ENCODE measurements at places on chromosomes 12 and 14.

- no peak for DNase-seq
These were observed 98.1 kb downstream of the NCOR2 start for GRCh38 chr12:124469193-124469888.

DNA sequence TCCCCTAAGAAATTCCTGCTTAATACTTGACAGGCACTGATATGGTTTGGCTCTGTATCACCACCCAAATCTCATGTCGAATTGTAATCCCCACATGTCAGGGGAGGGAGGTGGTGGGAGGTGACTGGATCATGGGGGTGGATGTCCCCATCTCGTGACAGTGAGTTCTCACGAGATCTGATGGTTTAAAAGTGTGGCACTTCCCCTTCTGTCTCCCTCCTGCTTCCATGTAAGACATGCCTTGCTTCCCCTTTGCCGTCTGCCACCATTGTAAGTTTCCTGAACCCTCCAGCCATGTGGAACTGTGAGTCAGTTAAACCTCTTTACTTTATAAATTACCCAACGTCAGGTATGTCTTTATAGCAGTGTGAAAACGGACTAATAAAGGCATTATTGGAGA lies 198.0 kb downstream of the FOXN3 start:
- DNase-seq = no peak

GRCh38 chr12:12976366-12976765 lies 23.7 kb downstream of the HEBP1 start:
- DNase-seq = no peak

DNA sequence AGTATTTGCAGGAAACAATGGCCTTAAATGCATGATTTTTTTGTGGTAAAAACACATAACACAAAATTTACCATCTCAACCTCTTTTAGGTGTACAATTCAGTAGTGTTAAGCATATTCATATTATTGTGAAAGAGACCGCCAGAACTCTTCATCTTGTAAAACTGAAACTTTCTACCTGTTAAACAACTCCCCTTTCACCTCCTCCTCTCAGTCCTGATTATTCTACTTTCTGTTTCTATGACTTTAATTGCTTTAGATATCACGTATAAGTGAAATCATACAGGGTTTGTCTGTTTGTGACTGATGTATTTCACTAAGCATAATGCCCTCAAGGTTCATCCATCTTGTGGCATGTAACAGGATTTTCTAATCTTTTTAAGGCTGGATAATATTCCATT lies 353.4 kb downstream of the ADAMTS20 start:
- no peak for DNase-seq

DNA sequence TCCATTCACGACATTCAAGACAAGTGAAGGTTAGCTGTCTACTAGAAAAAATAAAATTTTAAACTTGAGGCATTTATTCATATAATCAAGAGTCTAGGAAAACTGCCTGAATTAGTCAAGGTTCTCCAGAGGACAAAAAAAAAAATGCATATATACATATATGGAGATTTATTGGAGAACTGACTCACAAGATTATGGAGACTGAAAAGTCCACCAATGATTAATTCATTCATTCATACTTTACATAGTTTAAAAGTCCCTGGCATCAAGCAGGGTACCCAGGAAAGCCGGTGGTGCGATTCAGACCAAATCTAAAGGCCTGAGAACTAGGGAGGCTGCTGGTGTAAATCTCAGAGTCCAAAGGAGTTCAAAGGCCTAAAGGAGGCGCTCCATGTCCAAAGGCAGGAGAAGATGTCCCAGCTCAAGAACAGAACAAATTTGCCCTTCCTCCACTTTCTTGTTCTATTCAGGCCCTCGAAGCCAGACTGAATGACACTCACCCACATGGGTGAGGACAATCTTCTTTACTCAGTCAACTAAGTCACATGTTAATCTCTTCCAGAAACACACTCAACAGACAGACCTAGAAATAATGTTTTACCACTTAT lies 64.3 kb downstream of the ANKS1B start:
- DNase-seq = no peak

GRCh38 chr12:114491916-114492315 lies 86.0 kb upstream of the TBX5 start:
- DNase-seq = no peak

DNA sequence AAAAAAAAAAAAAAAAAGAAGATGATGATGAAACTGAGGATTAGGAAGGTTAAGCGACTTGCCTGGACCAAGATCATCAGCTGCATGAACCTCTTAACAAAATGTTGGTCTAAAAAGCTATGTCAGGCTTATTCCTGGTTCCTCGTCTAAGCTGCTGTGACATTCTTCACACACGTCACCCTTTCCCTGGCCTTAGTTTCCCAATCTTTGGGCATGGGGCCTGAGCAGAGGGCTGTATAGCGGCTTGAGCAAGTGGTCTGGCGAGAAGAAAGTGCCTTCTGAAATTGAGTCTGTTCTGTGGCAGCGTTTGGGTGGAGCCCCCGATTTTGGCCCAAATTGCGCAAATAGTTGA lies 58.7 kb upstream of the CCND2 start:
- no peak for DNase-seq

DNA sequence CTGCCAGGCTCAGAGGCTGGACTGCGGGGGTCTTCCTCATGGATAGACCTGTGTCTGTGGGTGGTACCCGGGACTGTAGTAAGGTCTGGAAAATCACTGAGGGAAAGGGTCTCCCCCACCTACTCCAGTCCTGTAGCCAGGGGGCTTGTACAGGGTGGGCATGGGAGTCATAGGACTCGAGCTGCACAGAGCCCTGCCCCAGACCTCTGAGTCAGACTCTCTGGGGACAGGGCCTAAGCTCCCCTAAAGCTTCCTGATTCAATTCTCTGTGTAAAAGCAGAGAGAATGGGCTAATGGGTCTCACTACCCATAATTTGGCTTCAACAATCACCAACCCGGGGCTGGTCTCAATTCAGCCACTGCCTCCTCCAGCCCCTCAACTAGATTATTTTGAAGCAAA lies 27.0 kb downstream of the LRTM2 start:
- DNase-seq = no peak

GRCh38 chr12:131642771-131643170 lies 68.1 kb upstream of the SFSWAP start:
- DNase-seq = no peak

- peak; percentile 78 for DNase-seq
These were observed 83.5 kb downstream of the RIMBP2 start for GRCh38 chr12:130632642-130633041.

- no peak for DNase-seq
These were observed 86.3 kb upstream of the NRXN3 start for GRCh38 chr14:78083837-78084236.

DNA sequence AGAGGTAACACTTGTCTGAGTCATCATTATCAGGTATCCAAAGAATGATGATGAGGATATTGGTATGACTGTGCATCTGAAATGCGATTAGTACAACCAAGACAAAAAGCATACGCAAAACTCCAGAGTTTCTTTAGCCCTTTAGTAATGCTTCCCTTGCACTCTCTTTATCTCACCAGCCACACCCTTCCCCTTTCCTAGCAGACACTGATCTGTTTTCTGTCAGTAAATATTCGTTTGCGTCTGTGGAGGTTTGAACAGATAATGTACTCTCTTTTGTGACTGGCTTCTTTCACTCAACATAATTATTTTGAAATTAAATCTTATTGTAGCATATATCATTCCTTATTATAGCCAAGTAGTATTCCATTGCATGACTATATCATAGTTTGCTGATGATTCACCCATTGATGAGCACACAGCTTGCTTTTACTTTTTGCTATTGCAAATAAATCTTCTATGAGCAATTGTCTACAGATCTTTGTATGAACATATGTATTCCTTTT lies 775.7 kb downstream of the SLC6A15 start:
- no peak for DNase-seq

DNA sequence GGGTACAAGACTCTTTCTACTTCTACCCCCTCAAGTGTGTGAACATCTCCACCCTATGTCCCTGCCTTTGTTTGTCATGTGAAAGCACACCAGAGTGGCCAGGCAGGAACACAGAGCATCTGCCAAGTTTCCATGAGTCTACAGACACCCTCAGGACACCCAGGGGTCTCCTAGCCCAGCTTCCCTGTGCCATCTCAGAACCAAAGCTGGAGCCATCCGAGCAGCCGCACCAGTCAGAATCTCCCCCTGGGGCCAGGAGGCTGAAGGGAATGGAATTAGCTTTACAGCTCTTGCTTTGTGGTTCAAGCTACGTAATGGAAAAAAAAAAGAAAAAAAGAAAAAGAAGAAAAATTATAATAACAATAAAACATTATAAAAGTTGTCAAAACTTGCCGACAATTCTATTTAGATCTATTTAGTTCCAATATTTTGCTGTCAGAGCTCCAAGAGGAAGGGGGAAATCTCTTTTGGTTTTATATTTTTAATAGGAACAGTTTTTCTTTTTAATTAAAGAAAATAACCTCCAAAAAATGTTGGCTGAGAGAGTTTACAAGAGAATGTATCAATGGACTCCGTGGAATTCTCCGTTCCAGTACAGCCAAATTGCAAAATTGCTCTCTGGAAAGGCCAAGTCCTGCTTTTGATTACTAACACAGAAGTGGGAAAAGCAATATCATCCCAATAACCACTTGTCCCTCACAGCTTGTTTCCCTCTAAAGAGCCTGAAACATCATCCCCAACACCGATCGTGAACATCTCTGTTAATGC lies 37.1 kb downstream of the TBX5 start:
- no peak for DNase-seq

- no peak for DNase-seq
These were observed 345.9 kb downstream of the DPF3 start for GRCh38 chr14:72547999-72548398.

DNA sequence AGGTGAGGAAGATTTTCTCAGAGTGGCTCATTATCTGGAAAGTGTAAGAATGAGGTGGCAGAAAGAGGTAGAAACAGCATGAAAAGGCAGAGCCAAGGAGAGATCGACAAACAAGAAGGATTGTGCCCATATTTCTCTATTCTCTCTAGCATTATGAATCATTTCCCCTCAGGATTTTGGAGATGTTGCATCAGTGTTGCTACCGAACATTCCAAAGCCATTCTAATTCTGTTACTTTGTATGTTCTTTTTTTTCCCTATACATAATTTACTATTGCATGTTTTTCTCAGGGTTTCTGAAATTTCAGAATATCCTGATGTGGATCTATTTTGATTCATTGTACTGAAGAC lies 61.4 kb downstream of the KICS2 start:
- DNase-seq = no peak

GRCh38 chr14:33515441-33515840 lies 435.4 kb downstream of the EGLN3 start:
- DNase-seq = no peak

DNA sequence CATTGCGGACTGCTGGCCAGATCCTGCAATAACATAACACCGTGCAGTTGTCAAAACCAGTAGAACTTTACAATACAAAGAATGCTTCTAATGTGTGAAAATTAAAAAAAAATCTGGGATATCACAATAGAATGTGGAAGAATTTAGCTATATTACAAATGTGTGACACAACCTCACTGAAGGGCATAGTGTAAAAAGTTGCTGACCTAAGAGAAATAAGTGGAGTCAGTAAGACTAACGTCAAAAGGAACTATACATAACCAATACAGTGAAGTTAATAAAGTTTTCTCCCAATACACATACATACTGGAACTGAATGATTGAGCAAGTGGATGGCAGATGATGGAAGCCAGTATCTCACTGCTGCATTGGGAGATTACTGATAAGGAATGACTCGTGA lies 12.4 kb downstream of the OR6C74 start:
- no peak for DNase-seq

- DNase-seq = no peak
These were observed 24.0 kb upstream of the RIN3 start for GRCh38 chr14:92489394-92490238.

DNA sequence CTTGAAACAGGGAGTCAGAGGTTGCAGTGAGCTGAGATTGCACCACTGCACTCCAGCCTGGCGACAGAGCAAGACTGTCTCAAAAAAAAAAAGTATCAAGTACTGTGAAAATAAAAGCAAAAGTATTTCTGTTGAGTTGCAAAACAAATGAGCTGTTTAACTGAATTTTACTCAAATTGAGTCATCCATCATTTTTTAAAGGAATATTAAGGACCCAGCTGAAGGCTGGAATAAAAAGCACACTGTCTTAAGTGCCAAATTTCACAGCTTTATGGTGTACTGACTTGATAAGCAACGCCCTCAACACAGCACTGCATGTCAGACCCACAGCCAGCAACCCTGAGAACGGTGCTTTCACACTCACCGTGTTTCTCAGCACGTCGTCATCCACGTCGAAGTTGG lies 57.9 kb downstream of the AMN start:
- DNase-seq = no peak

DNA sequence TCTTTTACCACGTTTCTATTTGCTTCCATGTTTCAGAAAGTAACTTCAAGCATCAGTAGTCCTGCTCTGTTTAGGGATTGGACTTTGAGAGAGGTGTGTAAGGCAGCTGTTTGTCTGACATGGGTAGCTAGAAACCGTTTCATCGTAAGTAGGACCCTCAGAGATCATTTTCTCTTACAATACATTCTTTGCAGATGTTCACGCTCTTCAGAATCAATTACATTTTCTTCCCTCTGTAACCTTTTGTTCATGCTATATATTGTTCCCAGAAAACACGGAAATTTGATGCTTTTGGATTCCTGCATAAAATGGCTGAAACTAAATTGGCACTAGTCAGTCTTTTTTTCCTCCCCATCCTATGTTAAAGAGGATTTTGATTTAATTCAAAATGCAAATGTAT lies 62.6 kb upstream of the AEBP2 start:
- DNase-seq = no peak

DNA sequence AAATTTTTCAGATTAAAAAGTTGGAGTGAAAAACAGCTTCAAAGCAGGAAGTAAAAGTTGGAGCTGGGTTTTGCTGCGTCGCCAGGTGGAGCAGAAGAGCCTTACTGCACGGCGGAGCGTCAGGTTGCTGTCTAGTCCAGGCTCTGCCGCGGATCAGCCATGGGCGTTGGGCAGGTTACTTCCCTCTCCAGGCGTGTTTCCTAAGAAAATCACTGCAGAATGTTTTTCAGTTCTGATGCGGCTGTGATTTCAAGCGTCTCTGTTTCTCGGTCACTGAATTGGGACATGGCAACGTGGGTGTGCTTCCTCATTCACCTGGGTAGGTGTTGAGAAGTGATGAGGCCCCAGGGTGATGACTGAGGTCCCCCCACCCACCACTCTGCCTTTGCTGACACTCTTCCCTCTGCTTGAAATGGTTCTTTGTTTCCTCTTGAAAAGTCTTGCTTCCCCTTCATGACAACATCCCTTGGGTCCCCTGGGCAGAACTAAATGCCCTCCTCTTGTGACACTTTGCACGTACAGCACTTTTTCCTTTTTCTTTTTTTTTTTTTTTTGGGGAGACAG lies 7.6 kb downstream of the EVL start:
- DNase-seq = peak; percentile 4

DNA sequence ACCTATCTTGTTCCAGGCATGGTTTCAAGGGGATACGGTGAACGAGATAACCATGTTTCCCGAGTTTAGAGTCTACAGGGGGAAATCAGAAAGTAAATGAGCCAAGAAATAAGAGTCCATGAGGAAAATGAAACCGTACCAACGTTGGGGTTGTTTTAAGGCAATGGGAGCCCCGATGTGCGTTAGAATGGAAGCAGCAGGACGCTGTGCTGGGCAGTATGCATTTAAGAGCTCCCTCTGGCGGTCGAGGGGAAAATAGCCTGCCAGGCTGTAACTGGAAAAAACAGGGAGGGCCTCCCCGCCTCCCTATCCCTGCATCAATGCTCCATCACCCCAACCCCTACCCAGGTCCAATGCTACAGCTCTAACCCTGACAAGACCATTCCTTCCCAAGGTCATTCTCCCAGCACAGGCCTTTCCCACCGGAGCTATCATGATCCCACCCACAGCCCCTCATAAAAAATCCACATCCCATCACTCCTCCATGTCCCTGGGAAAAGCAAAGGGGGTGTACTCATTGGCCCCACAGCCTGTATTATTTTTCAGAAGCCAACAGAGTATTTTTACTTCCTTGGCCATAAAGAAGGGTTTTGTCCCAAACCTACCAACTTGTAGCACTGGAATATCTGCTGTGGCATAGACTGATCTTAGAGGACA lies 226.3 kb upstream of the NOS1 start:
- DNase-seq = peak; percentile 51

Data from SHP77 (cell line).